OCI-LY7 (cell line): ENCODE measurements at places on chromosomes 3 and 15. TPM values are rescaled to one million over a fixed set of nuclear protein-coding genes. Genes with fewer than 3 reads are reported as not detected.

DNA sequence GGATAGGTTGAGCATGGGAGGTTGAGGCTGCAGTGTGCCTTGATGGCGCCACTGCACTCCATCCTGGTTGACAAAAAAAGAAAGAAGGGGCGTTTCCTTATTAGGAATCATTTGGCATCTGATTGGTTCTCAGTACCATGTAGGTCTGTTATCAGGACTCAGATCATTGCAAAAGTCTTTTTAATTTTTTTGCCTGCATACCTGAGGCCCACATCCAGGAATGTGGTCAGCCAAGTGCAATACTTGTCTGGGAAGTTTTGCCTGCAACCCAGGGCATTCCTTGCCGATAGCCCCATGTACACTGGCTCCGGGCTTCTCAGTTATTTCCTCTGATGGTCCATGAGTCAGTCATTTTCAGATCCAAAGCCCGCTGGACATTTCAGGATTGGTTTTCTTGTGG, 50.1 kb upstream of the CRTC3 start:
- no peak for DNase-seq

The TMCO5A gene
- not detected in 2 replicates for total RNA-seq

GRCh38 chr3:40057077-40057476, 247.7 kb downstream of the MYRIP start:
- DNase-seq, result no peak

GRCh38 chr15:26841941-26842340, 24.9 kb upstream of the GABRA5 start:
- no peak for DNase-seq

DNA sequence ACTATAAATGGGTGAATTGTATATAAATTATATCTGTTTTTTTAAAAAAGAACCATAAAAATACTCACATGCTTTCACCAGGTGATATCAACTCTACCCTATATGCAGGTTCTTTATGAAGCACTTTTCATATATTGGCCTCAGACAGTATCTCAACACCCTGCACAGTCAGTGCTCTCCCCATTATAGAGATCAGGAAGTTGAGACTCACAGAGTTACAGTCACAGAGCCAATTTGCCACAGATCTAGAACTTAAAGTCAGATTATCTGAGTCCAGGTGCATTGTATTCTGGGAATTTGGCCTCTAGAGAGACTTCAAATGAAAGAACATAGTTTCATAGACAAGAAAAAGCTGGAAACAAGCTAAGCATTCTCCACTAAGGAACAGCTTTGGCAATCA, 38.1 kb downstream of the DAPK2 start:
- no peak for DNase-seq

GRCh38 chr15:70541511-70541910, 221.8 kb downstream of the UACA start:
- no peak for DNase-seq
